ENCODE measurements at places on chromosomes 5 and 9.

GRCh38 chr5:176781054-176781375, 29.3 kb upstream of the UNC5A start:
- peak; percentile 49 for DNase-seq

DNA sequence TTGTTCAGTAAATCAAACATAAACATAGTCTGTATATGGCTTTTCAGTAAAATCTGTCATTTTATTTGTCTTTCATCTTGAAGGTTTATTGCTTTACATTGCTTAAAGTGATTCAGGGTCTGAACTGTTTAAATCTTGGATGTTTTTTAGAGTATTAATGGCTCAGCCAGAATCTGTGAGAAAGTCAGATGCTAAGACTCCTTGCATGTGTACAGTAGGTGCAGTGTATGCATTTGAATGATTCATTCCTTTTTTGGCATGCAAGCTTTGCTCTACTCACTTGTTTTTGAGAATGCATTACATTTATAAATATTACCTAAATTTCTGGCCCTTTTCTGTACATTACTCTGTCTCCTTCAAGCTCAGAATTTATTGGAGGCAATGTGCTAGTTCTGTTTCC, 271.0 kb upstream of the RIOK2 start:
- no peak for DNase-seq

DNA sequence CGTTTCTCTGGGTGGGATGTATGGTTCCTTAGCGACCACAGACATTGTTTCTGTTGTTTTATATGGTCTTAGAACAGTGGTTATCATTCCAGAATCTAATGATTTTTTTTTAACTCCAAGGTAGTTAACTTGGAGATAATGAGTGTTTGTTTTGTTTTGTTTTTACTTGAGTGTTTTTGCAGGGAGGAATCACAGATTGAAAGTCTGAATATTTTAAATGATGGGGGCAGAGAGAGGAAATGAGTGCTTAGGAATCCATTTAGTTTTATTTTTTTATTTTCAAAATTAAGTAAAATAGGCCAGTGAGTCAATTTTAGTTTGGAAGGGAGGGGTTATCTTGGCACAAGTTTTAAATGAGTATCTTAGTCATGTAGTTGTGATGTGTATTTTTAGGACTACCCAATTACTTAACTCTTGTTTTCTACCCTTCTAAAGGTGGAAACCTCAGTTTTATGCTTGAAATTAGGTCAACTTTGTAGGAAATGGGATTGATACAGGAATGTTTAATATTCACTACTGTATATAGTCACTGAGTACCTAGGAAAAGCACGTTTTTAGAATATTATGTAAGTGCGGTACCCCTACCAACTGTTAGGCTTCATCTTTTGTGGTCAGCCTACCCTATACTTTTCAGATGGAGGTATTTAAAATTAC, 2.0 kb downstream of the UBE2R2 start:
- DNase-seq, result no peak

GRCh38 chr5:40277161-40277906, 402.4 kb upstream of the PTGER4 start:
- no peak for DNase-seq

- DNase-seq, result no peak
Measured at GRCh38 chr5:1214163-1214935, 10.8 kb upstream of the SLC6A18 start.

DNA sequence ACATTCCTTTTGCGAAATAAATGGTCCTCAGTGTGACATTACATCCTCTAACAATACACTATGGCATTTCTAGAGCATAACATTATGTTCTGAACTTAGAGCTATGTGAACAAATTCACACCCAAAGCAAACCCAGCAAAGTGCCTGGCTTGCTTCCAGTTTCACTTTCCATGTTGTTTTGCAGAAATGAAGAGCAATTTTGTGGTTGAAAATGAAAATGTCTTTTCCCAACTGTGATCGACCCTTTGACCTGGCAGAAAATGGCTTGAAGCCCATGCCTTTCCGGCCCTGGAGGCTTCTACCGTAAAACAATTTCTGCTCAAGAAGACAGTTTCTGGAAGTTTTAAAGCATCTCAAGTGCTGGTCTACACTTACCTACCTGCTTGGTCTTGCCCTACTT, 344.7 kb upstream of the RGMB start:
- DNase-seq, result no peak

GRCh38 chr5:171757853-171758535, 27.6 kb upstream of the SMIM23 start:
- no peak for DNase-seq

DNA sequence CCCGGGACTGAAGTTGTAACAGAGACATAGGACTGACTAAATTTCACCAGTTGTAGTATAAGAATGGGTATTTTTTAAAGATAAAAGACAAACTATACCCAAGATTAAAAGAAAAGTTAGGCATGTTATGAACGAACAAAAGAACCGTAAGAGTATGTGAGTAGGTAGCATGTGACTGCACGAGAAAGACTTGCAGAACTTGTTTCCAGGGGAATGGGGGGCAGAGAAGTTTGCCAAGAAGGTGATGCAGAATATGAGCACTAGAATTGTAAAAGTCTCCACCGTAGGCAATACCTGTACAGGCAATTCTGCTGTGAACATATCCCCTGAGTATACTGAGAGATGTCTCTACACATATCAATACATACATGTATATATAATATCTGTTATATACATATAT, 614.7 kb downstream of the PRELID2 start:
- DNase-seq, result no peak

GRCh38 chr5:173396311-173396993, 68.2 kb upstream of the STC2 start:
- DNase-seq, result no peak

DNA sequence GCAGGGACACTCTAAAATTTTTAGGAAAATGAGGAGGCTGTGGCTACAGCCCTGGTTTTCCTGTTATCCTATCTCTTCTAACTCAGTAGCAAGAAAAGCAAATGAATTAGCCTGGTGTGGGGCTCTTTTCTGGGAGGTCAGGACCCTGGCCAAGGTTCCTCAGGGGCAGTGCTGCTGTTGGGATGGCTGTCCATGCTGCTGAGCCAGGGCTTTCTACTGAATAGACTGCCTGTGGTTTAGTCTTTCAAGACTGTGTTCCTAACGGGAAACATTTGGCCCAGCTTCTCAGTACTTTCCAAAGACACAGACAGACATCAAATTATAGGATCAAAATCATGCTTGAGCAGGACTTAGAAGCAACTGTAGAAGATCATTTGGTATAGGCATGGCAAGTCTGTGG, 18.1 kb downstream of the TNC start:
- DNase-seq, result no peak

GRCh38 chr9:107239474-107239873, 43.6 kb upstream of the RAD23B start:
- no peak for DNase-seq

DNA sequence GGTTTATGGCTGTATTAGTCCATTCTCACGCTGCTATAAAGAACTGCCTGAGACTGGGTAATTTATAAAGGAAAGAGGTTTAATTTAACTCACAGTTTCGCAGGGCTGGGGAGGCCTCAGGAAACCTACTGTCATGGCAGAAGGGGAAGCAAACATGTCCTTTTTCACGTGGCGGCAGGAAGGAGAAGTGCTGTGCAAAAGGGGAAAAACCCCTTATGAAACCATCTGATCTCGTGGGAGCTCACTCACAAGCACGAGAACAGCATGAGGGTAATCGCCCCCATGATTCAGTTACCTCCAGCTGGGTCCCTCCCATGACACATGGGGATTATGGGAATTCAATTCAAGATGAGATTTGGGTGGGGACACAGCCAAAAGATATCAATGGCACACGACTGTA, 13.9 kb downstream of the LRRC70 start:
- DNase-seq, result no peak

DNA sequence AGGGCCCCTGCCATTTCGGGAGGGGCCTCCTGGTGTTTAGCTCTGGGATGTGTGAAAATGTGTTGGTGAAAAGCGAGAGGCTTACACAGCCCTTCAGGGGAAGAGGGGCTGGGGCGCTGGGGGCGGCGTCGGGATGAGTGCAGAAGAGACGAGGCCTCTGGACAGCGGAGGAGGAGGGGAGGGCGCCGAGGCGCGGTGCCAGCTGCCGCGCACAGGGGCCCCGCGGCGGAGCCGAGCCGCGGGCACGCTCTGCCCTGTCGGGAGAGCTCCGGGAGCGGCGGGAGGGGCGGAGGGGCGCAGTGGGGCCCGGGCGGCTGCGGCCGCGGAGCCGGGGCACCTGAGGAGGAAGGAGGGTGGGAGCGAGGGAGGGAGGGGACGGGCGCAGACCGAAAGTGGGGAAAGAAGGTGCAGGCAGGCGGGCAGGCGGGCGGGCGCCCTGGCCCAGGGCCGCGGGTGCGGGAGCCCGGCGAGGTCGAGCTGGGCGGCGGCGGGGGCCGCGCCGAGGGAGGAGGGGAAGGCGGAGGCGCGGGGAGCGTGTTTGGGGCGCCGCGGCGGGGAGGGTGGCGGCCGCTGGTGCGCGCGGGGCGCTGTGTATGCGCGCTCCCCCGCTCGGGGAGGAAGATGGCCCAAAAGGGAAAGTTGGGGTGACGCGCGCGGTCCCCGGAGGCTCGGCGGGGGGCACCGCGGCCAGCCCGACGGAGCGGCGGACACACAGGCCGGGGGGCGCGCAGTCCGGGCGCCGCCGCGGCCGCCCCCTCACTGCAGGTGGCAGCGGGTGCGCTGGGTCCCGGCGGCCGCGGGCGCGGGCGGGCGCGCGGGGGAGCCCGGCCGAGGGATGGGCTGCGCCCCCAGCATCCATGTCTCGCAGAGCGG, at the start of gene PDE8B:
Gene PDE8B, plus strand, starts transcription at position 590 of the 873 bp plus-strand sequence. Its CDS starts 246 bp downstream, at position 836.
- peak; percentile 2 for DNase-seq

DNA sequence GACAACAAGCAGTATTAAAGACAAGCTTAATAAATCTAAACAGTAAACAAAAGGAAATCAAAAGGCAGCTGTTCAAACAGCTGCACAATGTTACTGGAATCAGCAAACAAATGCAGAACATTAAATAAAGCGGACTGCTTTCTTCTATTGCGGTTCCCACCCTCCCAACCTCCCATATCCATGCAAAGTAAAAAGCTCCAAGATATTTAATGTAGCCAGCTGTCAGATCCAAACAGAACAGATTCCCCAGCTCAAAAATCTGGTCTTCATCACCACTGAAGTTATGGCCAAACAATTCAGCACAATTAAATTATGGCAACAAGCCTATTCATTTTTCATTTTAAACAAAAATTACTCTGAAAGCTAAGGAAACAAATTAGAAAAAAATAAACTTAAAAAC, 75.9 kb downstream of the SLC38A9 start:
- DNase-seq, result peak; percentile 41

DNA sequence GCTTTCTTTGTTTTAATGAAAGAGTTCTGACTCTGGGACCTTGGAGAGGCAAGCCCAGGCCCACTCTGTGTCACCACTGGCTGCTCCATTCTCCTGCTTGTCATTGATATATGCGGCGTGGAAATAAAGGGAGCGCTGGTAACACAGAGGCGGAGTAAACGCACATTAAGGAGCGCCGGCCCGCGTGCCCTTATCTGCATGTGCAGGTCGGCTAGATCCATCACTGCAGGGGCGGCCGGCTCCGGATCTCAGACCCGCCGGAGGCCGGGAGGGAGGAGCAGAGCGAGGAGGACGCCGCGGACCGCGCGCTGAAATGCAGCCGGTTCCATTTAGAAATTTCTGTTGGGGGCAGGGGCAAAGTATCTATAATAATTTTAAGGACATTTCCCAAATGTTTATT, 70.8 kb downstream of the MRPL36 start:
- DNase-seq, result no peak

DNA sequence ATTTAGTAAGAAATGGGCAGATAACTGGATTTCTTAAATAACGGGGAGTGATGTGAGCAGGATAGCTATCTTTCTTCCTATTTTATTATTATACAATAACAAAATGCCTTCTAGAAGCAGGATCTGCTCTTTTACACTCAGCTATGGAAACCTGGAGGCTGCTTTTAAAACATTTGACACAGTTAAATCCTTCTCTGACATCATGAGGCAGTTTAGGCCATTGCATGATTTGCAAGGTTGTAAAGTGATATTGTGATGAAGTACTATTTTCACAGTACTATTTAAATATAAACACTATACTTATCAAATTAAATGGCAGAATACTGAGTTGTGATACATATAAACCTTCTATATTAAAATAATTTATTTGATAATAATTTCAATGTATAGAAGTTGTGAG, 93.9 kb downstream of the ZSWIM6 start:
- no peak for DNase-seq

GRCh38 chr9:1979741-1980367, 35.3 kb upstream of the SMARCA2 start:
- DNase-seq, result no peak

- no peak for DNase-seq
Measured at GRCh38 chr5:177957241-177957640, 38.8 kb downstream of the PROP1 start.

GRCh38 chr5:145739843-145740242, 95.3 kb downstream of the PRELID2 start:
- no peak for DNase-seq

DNA sequence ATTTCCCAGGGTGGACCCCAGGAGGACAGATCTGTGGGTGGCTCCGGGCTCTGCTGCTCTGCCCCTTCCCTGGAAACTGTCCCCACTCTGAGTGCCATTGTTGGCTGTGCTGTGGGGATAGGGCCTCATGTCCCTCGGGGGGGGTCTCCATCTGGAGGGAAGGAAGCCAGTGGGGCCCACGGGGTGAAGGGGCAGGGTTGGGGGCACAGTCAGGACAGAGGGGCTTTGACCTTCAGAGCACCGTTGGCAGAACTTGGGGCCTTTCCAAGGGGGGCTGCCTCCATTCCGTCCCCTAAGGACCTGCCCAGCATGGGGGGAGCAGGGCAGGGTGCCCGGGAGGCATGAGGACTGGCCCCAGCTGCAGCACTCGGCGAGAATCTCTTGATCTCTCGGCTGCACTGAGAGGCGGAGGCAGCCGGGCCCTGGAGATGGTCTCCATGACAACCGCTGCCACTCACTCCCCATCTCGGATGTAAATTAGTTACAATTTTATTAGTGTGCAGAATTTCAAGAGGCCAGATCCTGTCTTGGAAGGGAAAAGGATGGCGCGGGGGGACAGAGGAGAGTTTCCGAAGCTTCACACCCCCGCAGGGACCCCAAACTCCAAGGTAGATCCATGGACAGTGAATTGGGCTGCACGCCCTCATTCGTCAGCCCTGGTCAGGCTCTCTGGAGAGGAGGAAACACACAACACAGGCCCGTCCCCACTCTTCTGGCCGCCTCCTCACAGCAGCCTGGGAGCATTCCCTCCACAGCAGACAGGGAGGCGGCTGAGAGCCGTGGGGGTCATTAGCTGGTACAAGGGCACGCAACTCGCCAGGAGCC, 216.2 kb upstream of the IER5L start:
- peak; percentile 54 for DNase-seq

GRCh38 chr5:181281984-181282316, 21.0 kb upstream of the TRIM52 start:
- no peak for DNase-seq
